Mammary epithelial cell (primary cell): ENCODE measurements at places on chromosomes 1 and 21. TPM values are rescaled to one million over a fixed set of nuclear protein-coding genes. Genes with fewer than 3 reads are reported as not detected.
A peak's percentile ranks its signal among the peaks of the same experiment; 100 is the strongest.

NGF gene
- total RNA-seq: 1.3 and 10.6 TPM in 2 replicates

- DNase-seq: no peak
Measured at GRCh38 chr1:2468041-2468472, 8.0 kb upstream of the PLCH2 start.

GRCh38 chr1:150256554-150257341 lies 826 bp upstream of the CA14 start:
- no peak for DNase-seq

- DNase-seq: no peak
Measured at GRCh38 chr1:26168410-26169197, at the start of gene C1orf232. Gene C1orf232 (minus strand): TSS chr1:26168963. CDS start chr1:26168499, 464 bp downstream.

DNA sequence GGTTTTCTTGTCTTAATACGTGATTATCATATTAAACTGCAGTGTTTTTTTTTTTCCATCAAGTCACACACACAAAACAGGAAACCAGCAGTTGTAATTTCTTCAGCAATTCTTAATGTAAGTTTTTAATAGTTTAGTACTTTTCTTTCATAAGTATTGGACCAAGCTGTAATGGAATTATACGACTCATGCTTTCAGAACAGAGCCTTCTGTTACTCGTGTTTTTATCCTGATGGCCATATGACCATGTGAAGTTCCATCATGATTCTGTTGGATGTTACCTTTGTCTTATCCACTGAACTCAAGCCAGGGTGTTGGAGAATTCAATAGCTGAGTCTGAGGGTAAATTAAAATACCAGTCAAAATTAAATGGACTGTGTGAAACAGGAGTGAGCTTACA lies 72.0 kb upstream of the S1PR1 start:
- no peak for DNase-seq

GRCh38 chr1:229454056-229454455 lies 20.2 kb upstream of the ACTA1 start:
- no peak for DNase-seq

ST6GALNAC3 gene
- 0.21 TPM in 1 of 2 replicates, not detected in the other for total RNA-seq

- DNase-seq: no peak
Measured at GRCh38 chr1:9363061-9363471, 70.4 kb downstream of the SPSB1 start.

GRCh38 chr1:203217668-203218067 lies 11.8 kb downstream of the CHIT1 start:
- DNase-seq: no peak

GRCh38 chr21:44949779-44950198 lies 10.0 kb downstream of the SLX9 start:
- peak; percentile 70 for DNase-seq

TRIM67 gene
- total RNA-seq: not detected

DNA sequence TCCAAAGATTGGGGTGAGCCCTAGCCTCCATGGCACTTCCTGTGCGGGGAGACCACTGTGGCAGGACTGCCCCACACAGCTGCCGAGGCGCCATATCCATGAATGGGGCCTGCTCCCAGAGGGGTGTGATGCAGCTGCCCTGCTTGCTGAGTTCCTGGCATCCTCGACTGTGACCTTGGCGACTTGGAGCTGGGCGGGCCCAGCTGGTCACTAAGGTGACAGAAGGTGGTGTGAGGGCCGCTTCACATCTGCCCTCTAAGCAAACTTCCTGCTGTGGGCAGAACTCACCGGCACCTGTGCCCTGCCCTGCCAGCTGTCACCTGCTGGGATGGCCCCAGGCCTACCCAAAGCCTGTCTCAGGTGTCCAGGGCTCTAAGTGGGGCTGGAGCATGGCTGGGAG lies 9.0 kb downstream of the TMEM61 start:
- no peak for DNase-seq

GRCh38 chr1:18183533-18183932 lies 75.9 kb downstream of the IGSF21 start:
- DNase-seq: no peak

DNA sequence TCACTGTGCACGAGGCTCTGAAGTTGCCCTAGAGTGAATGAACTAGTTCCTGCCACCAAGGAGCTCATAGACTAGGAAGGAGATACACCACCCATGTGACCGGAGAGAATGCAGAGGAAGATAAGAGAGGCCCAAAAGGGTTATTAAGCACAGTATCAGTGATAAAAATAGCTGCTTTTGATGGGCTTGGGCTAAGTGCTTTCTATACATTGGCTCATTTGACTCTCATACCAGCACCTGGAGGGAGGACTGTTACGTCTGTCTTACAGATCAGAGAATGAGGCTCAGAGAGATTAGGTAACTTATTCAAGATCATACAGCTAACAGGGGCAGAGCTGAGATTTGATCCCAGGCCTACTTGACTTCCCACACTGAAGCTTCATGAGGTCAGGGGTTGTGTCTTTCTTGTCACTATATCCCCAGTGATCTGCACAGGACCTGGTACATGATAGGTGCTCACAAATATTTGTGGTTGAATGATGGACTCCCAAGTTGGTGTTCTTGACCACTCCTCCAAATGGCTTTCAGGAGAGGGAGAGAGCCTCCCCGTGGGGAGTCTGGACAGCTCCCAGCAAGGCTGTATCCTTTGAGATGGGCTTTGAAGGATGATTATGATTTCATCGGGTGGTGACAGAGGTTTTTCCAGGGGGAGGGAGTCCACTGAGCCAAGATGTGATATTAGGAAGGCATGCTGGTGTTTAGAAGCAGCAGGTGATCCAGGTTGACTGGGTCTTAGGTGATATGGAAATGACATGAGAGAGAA lies 14.4 kb downstream of the PPFIA4 start:
- DNase-seq: no peak

NBPF4 gene
- total RNA-seq: not detected

- DNase-seq: peak; percentile 2
Measured at GRCh38 chr1:57307392-57308170, 116.3 kb downstream of the DAB1 start.

SLAMF7 gene
- total RNA-seq: 7.2 and 15.7 TPM in 2 replicates

GRCh38 chr1:33925586-33925985 lies 61.7 kb downstream of the HMGB4 start:
- DNase-seq: no peak

DNA sequence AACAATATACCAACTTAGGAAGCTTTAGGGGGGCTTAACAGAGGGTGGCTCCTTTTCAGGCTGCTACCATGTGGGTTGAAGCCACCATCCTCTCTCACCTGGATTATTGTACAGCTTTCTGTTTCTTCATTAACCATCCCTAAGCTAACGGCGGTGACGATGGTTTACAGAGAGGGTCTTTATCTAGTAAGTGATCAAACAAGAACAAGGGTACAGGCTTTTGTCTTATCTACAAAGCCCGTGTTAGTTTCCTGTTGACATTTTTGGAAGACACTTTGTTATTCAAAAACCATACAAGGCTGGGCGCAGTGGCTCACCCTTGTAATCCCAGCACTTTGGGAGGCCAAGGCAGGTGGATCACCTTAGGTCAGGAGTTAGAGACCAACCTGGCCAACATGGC lies 20.4 kb downstream of the SLC25A33 start:
- DNase-seq: no peak

DNA sequence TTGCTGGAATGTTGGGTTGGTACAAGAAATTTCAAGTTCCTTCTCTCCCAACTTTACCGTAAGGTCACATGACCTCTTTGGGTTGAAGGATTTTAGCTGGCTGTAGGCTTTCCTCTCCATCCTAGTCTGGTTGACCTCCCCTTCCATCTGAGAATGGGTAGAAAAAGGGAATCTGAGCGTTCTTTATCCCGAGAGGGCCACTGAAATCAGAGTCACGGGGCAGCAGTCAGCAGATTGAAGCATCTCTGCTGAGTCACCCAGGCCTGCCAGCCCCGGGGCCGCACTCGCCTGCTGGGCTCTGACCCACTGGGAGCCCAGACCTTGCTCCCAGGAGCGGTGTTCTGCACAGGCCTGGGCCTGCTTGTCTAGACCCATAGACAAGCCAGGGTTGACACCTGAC lies 31.0 kb downstream of the TMCC2 start:
- peak; percentile 95 for DNase-seq

DNA sequence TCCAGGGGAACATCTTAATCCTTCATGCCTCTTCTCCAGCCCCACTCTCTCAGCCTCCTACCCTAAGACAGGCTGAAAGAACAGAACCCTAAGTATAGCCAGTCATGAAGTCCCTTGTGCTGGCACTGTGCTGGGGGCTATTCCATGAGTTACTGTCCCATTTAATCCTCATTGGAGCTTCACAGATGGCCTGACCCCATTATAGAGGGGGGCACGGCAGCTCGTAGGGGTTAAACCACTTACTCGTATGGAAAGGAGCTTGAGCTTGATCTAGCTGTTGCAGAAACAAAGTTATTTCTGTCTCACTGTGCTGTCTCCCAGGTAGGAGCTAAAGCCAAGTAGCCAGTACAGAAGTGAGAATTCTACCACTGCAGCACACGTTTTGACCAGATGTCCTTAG lies 203.2 kb upstream of the COA6 start:
- DNase-seq: no peak

- no peak for DNase-seq
Measured at GRCh38 chr1:100323419-100324106, 28.7 kb upstream of the CDC14A start.

GRCh38 chr1:97243973-97244560 lies 522.5 kb downstream of the PTBP2 start:
- DNase-seq: peak; percentile 5

DNA sequence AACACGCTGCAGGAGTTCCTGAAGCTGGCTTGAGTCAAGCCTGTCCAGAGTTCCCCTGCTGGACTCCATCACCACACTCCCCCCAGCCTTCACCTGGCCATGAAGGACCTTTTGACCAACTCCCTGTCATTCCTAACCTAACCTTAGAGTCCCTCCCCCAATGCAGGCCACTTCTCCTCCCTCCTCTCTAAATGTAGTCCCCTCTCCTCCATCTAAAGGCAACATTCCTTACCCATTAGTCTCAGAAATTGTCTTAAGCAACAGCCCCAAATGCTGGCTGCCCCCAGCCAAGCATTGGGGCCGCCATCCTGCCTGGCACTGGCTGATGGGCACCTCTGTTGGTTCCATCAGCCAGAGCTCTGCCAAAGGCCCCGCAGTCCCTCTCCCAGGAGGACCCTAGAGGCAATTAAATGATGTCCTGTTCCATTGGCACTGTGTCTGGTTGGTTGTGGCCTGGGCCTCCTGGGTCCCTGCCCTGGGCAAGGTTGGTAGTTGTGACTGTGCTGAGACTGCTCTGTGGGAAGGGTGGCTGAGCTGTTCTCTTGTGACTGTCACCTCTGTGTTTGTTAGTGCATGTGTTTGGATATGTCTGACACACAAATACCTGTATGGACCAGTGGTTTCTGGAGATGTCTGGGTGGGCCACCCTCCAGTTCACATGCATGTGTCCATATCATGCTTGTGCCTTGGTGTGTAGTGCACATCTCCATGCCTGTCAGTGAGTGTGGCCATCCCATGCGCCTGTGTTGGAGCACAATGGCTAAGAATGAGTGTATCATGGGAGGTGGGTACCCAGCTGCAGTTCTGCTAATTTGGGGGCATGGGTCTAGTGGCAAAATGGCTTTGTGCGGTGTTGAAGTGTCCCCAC lies 1.4 kb downstream of the SH3BGRL3 start:
- DNase-seq: no peak

OR2T10 gene
- not detected for total RNA-seq

DNA sequence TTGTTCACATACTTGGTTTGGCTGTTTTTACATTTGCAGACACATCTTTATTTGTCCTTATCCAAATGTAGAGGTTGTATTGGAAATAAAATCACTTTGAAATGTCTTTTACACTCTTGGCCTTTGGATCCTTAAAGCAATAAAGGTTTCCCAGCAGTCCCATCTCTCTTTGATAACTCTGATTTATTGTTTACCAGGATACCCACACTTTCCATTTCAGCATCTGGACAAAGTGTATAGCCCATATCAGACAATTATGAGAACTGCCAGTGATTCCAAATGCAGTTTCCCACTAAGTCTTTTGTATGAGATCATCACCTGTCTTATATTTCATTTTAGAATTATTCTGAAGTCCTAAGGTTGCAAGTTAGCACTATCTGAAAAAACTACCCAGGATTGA lies 114.7 kb downstream of the NEK7 start:
- no peak for DNase-seq

- DNase-seq: no peak
Measured at GRCh38 chr1:116690849-116691406, 23.4 kb upstream of the IGSF3 start.

DNA sequence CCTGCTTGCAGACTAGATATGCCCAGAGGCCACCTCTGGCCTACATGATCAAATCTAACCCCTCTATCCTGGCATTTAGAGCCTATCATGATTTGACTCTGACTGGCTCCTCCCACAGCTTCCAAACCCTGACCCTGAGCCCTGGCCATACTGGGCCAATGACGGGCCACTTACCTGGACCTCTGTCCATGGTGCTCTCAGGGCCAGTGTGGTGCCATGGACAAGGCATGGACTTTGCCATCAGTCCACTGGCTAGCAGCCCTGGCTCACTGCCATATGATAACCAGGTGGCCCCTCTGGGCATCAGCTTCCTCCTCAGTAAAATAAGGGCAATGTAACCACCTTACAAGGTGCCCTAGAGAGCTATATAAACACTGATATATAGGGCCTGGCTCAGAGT lies 713.4 kb downstream of the PTPRU start:
- no peak for DNase-seq
